ENCODE measurements at places on chromosomes 5 and 9.

DNA sequence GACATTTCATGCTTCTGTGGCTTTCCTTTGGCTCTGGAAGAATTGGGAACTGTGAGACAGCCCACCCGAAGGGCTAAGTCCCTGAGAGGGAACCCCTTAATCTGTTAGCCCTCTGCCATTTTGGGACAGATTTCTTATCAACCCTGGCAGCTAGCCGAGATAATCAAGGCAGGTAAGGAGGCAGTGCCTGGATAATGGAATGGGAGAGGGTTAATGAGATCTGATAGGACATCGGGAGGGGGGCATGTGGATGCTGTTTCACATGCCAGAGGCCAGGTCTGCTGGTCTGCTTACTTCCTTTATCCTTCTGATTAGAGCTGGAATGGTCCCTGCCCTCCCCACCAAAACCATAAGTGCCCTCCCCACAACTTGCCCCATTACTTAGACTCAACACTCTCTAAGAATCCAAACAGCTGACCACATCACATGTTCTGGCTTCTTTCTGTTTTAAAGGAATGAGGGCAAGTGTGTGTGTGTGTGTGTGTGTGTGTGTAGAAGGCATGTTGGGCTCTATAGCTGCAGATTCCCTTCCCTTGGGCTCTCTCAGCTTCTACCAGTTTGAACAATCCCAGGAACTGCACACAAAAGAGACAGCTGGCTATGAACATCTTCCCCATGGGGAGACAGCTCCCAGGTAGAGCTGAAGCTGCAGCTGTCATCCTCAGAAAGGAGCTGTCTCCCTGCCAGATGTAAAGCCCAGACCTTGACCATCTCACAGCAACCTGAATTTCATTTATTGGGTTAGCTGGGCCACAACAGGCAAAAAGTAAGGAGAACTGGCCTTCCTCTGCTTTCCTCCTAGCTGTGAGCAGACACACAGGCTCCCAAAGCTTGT is 221.3 kb downstream of the PIK3R1 start:
- no peak for DNase-seq

DNA sequence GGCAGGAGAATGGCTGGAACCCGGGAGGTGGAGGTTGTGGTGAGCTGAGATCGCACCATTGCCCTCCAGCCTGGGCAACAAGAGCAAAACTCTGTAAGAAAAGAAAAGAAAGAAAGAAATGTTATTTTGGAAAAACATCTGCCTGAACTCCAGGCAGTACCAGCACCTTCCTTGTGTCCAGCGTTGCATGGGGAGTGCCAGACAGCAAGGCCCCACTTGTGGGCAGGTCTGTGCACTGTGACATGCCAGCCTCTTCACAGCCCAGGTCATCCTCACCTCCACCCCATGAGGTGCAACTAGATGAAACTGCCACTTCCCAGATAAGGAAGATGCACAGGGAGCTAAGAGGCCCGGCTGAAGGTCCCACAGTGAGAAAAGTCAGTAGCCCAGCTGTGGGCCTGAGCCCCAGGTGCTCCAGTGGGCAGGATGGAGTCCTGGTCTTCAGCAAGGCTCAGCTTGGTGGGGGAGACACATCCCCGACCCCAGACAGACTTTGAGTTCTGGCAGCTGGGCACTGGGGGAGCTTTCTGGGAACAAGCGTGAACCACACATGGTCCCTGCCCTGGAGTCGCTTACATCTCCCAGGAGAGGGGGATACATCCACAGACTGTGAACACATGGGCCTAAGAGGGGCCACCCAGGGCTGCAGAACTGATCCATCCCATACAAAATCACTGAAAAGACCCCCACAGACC is 146.9 kb upstream of the IER5L start:
- no peak for DNase-seq

GRCh38 chr5:112960863-112961504 is 15.6 kb upstream of the DCP2 start:
- no peak for DNase-seq

DNA sequence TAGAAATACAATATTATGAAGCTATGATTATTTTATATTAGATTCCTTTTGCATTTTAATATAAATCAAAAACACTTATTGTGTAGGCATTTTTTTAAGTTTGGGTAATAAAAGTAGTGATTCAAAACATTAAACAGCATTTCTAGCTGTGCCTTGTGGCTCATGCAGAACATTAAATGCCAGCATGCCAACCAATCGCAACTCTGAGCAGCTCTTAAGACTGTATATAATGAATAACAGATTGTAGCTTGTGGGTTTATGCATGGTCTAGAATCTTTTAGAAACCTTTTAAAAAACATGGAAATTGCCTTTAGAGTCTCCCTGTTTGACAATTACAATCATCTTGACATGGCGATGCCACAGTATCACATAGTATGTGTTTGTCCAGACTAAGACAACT is 903.8 kb downstream of the EFNA5 start:
- DNase-seq: no peak

GRCh38 chr9:91059713-91060112 is 258.1 kb downstream of the SYK start:
- DNase-seq: no peak

- no peak for DNase-seq
Observed at GRCh38 chr5:137245438-137245837, 253.7 kb downstream of the SPOCK1 start.

- no peak for DNase-seq
Observed at GRCh38 chr5:79843450-79844388, 147.3 kb downstream of the MTX3 start.

- DNase-seq: no peak
Observed at GRCh38 chr9:133991214-133991921, 756 bp downstream of the VAV2 start.

GRCh38 chr5:84478603-84479002 is 93.9 kb upstream of the EDIL3 start:
- DNase-seq: no peak

GRCh38 chr9:115296831-115297565 is 179.0 kb upstream of the TNC start:
- DNase-seq: no peak

DNA sequence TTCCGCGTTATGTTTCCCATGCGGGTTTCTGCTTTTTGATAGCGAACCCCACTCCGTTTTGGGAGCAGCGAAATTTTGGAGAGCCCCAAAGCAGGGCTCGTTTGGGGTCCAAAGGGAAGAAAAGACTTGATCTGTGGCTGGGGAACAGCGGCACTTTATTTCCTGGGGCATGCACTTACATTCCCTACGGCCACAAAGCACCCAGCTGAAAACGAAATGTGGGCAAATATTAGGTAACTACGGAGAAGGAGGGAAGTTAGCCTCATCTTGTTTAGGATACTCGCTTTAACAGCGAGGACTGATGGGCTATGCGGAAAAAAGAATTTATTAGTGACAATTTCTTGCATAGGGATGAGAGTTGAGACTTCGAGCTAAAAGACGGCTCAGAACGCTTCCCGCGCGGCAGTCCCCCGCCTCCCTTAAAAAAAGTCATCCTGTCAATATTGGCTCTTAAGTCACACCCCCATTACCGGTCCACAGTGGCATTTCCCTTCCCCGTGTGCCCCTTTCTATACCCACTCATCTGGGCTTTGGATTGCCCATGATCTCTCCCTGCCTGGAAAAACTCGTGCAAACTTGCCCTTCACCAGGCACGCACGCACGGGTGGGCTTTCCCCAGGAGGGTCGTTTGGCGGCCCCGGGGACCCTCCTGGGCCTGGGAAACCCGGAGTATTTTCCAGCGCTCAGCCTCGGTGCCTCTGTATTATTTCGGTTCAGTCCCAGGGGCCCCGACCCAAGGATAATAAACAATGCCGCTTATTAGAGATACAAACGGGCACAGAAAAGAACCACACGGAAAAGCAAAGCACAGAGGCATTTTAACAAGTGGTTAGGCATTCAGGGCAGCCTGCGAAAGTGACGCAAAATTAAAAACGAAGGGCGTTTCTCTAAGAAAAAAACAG is 35.8 kb upstream of the NFIB start:
- DNase-seq: no peak

DNA sequence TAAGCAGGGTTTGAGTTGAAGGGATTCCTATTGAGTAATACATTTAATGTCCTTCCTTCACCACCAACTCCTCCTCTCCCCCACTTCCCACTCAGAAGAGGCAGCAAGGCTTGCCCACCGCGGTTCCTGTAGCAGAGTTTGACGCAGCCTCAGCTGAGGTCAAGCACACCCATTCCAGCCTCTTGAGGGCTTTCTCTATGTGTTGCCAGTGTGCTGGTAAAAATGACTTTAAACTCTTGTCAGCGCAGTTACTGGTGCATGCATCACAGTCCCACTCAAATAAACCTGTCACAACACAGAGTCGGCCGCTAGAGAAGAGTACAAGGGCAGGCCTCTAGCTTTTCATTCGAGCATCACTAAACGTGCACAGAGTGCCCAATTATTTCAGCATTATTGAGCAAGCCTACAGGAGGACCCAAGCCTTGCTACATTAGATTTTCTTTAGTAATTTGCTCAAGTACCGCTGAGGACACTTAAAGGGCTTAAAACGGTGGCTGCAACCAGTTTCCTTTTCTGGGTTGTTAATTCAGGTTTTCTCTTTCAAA is 79.6 kb downstream of the TLE4 start:
- no peak for DNase-seq

- no peak for DNase-seq
Observed at GRCh38 chr9:33080534-33080933, 4.1 kb upstream of the SMU1 start.

DNA sequence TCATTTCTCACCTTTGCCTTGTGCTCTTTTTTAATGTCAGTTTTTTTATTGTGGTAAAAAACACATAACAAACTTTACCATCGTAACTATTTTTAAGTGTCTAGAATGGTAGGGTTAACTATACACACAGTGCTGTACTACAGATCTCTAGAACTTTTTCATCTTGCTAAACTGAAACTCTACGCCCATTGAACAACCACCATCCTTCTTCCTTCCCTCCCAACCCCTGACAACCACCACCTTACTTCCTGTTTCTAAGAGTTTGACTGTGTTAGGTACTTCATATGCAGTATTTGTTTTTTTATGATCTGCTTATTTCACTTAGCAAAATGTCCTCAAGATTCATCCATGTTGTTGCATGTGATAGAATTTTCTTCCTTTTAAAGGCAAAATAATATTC is 54.9 kb downstream of the PSAT1 start:
- DNase-seq: no peak

- DNase-seq: no peak
Observed at GRCh38 chr5:177997319-177997670, 1.3 kb upstream of the PROP1 start.

DNA sequence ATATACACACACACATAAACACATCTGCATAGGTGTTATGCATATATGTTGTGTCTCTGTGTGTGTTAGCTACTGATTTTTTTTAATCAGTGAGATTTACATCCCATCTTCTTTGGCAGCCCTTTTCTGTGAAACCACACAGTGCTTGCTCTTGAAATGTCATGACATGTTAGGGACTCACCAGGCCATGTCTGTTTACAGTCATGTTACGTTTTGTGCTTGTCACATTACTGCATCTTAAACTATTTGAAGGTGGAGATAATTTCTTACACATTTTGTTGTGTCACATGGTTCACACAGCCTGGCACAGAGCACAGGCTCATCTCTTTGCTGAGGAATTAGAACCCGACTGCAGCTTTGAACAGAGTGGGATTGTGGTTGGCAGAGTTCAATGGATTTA is 364.4 kb upstream of the RIOK2 start:
- DNase-seq: no peak

- DNase-seq: no peak
Observed at GRCh38 chr5:20949636-20950035, 961.6 kb upstream of the CDH18 start.

- no peak for DNase-seq
Observed at GRCh38 chr9:137049544-137050449, 3.8 kb upstream of the NPDC1 start.

DNA sequence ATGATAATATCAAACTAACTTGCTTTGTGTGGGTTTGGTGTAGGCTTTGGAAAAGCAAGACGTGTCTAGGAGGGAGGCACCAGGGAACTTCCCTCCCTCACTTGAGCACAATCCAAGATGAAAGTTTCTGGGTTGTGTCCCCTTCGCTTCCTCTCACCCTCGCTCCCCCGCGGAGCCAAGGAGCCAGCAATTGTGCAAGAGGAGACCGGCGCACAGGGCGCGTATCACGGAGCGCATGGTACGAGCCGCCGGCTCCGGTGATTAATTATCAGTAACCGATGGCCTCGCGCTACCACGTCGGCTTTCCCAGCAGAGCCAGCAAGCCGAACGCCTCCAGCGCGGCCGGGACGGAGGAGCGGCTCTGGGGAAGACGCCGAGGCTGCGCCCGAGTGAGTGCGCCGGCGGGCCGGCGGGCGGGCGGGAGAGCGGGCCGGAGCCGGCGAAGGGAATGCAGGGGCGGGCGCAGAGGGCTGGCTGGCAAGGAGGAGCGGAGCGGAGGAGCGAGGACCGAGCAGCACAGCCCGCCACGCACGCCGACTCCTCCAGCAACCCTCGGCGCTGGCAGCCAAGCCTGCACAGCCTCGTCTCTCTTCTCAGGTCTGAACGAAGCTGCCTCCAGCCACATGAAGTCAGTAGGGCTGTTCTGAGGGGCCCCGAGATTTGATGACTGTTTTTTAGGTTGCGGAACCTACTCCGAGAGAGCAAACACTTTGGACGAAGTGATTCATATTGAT is 143.6 kb downstream of the BNC2 start:
- no peak for DNase-seq

- DNase-seq: no peak
Observed at GRCh38 chr5:151267491-151268260, 14.7 kb downstream of the GM2A start.

DNA sequence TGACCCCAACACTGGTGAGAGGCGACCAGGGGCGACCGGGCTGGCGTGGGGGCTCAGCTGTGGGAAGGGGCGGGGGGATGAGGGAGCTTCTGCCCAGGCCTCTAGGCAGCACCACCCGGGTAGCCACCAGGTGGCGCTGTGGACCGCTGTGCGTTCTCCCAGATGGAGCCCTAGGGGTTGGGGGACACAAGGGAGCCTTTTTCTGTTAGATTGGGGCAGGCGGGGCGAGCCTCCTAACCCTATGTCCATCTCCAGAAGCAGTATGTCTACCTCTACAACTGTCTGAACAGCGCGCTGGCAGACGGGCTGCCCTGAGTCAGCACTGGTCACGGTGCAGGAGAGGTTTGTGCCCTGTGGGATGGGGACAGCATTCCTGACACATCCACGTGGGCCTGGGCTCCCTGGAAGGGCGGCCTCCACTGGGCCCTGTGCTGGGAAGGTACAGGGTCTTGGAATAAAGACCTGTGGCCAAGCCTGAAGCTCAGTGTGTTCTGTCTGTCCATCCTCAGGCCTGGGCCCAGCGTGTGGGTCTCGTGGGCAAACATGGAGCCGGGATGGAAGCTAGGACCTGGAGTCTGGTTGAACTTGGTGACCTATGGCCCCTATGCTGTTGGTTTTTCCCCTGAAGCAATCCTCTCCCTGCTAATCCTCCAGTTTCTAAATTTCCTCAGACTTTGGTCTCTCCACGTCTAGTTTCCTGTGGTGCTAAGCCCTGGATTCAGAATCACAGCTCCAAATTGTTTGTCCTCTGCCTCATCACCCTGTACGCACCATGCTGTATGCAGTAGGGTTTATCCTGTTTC is 23.1 kb upstream of the SPTLC1 start:
- DNase-seq: peak; percentile 53

- no peak for DNase-seq
Observed at GRCh38 chr9:70569070-70569772, 154.8 kb upstream of the KLF9 start.
